ENCODE measurements at places on chromosomes 2 and 18.

- DNase-seq: no peak
Measured at GRCh38 chr2:109172556-109173105, 43.6 kb downstream of the SH3RF3 start.

- DNase-seq: no peak
Measured at GRCh38 chr18:7926526-7926925, 359.4 kb downstream of the PTPRM start.

DNA sequence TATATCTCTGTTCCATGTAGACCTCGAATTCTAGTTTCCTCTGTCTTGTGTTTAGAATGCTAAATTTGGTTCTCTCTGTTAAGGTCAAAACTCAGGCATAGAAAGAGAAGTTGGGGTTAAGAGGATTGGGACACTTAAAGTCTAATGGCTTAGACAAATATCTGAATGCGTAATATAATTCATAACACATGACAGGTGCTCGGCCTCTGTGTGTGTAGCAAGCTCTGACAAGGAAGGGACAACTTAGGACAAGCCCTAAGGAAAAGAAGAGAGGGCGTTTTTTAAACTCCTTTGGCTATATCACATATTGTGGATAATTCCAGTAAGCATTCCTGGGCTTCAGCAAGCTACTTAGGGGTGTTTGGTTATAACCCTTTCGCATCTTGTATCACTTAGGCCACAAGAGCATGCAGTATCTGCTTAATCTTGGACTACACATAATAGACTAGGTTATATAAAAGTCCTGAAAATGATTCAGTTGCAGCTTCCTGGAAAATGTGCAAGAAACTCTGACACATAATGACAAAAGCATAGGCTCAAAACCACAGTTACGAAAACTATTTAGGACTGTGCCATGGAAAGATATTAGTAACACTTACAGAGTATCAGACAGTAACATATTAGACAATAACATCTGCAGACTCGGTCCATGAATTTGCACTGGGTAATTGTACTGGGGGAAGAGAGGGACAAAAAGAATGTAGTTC is 16.1 kb upstream of the CREB1 start:
- DNase-seq: no peak

- DNase-seq: no peak
Measured at GRCh38 chr2:197960786-197961185, 156.4 kb downstream of the PLCL1 start.

DNA sequence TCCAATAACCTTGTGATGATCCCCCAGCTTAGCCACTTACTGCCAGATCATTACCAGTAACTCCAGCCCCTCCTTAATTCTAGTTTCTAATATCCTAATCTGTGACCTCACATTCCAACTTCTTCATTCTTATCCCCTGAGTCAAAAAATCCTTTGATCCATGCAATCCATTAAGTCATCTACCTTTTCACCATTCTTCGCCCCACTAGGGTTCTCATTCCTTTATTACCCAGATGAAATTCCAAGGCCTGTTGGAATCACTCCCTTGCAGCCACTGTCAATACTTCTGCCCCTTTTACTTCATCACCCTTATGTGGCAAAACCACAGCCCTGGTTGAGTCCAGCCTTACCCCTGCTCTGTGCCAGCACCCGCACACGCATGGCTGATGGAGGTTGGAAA is 20.3 kb upstream of the IL36G start:
- no peak for DNase-seq

DNA sequence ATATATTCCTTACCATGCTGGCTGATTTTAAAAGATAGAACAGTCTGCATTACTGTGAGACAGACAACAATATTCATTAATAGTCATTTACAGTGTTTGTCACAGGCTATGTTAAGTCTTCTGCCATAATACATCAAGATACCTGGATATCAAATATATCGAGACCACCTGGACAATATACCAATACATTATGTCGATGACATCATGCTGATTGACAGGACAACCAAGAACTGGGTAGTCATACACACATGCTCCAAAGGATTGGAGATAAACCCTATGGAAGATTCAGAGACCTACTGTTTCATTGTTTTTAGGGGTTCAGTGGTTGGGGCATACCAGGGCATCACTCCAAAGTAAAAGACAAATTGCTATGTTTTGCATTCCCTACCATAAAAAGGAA is 26.5 kb upstream of the SMCHD1 start:
- DNase-seq: no peak

DNA sequence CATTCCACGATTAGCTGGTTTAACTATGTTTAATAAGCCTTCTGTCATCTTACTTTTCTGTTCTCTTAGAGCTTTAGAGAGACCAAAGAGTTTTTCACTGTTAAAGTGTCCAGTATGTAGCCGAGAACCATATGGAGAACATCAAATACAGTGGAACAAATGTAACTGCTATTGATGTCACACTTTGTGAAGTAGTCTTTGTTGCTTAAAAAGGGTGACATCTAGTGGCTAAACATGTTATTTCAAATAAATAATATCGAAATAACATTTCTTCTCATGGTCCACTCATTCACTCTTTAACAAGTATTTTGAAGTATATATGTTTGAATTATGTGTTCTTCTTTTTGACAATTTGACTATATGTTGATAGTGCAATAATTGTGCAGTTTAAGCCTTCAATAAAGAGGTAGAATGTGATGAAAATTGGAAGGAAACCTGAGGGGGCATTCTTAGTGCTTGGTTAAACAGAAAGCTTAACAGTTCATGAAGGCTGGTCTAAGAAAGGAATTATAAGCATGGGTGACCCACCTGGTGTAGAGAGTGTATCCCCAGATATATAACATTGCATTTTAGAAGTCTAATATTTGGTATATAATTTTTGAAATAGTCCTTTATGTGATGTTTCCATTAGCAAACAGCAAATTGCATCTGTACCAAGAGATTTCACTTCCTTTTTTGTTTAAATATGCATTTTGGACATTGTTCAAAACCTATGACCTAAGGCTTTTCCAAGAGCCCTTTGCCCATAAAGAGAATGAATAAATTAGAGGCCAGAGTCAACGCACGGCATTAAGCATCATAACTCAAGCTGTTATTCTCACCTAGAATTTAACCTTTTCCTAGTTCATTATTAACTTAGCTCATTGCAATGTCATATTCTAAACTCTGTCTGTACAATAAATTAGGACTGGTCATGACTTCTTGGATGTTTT is 112.1 kb downstream of the KYNU start:
- no peak for DNase-seq

GRCh38 chr2:8315531-8316165 is 366.2 kb upstream of the ID2 start:
- DNase-seq: no peak

DNA sequence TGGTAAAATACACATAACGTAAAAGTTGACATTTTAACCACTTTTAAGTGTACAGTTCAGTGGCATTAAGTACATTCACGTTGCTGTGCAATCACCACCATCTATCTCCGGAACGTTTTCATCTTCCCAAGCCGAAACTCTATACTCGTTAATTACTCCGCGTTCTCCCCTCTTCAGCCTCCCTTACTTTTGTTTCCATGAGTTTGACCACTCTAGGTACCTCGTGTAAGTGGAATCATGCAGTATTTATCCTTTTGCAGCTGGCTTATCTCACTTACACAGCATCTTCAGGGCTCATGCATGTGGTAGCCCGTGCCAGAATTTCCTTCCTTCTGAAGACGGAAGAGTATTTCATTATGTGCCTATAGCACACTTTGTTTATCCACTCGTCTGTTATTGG is 225.2 kb downstream of the SLC4A3 start:
- DNase-seq: no peak

- no peak for DNase-seq
Measured at GRCh38 chr2:57075226-57075625, 891.4 kb downstream of the CCDC85A start.

- no peak for DNase-seq
Measured at GRCh38 chr2:235170536-235171521, 219.0 kb downstream of the SH3BP4 start.

- DNase-seq: no peak
Measured at GRCh38 chr18:60809937-60810336, 437.4 kb upstream of the MC4R start.

- DNase-seq: no peak
Measured at GRCh38 chr2:154143105-154143504, 271.4 kb downstream of the GALNT13 start.

DNA sequence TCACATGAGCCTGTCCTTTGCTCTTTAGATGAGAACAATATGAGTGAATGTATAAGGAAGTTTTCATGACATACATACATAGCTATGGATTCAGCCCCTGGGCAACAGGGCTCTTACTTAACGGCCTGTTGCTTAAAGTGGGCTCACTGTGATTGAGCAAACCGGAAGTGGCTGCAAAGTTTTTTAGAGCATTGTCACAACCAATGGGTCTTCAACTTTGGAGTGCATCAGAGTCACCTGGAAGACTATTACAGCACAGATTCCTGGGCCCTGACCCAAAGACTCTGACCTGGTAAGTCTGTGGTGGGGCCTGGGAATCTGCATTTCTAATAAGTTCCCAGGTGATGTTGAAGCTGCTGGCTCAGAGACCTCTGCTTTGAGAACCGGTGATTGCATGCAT is 106.3 kb upstream of the SEC11C start:
- DNase-seq: no peak

GRCh38 chr18:64419156-64419555 is 270.3 kb upstream of the LINC00305 start:
- DNase-seq: no peak

DNA sequence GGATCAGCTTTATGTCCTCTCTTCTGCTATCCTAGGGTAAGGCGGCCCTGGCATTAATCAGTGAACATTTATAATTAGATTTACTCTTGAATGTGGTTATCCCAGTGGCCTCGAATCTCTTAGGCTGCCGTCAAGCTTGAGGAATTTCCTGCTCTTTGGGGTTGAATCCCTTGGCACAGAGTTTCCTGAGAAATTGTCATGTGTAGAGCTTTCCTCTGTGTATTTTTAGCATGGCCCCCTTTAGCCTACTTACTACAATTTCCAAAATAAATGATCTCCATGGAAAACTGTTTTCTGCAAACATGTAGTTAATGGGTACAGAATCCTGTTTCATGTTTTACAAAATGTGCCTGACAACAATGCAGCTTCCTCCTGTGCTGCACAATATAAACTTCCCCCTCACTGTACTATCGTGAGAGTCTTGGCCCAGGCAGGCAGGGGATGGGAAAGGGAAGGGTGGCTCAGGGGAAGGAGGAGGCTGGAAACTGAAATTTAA is 18.1 kb downstream of the NCAPH start:
- DNase-seq: no peak

DNA sequence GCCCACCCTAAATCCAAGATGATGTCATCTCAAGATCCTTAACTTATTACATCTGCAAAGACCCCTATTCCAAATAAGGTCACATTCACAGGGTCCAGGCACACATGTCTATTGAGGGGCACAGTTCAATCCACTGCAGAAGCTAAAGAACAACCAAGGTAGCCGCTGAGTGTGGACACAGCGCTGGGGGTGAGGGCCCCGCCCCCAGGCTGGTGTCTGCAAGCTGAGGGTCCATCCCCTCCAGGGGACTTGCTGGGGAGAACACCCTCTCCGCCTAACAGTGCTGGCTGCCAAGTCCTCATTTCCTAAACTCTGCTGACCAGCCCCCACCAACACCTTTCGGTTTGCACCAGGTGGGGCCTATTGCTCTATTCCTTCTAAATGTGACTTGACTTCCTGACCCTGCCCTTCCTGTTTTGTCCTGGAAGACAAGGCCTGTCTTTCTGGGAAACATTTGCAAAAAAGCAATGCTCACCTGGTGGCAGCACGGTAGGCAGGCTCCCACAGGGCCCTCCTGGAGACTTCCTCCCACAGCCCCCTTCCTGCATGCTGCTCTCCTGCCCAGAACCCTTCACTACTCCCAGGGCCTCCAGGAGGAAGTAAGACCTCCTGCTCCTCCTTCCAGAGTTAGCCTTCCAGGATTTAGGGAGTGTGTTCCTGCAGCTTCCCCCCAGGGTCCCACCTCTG is 24.4 kb upstream of the TEX44 start:
- DNase-seq: no peak

DNA sequence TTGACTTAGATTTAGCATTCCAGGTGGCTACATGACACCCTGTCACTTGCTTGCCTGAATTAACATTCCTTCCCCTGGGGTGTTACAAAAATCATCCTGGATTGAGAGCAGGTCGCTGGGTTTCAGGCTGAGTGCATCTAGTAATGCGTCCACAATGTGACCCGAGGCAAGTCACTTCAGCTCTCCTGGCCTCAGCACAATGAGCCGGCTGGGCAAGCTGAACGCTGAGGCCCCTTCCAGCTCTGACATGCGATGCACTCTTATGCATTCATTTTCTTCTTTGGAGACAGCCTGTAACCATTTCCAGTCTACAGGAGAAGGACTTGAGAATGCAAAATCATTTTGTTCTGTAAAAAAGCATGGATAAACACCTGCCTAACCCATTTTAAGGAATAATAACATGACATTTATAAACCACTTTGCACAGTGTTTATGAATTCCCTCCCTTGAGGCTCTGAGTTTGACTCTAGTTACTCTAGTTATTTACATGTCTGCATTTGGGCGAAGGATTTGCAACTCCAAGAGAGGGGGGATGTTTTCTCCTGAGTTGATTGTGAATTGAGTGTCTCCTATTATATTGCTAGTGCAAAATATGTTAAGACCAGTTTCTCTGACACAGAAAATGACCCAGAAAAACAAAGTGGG is 63.0 kb upstream of the CPO start:
- no peak for DNase-seq

GRCh38 chr2:102289129-102289528 is 22.2 kb upstream of the IL1RL1 start:
- DNase-seq: no peak

- no peak for DNase-seq
Measured at GRCh38 chr2:214096208-214096715, 314.6 kb upstream of the VWC2L start.

- no peak for DNase-seq
Measured at GRCh38 chr18:76621782-76622495, 126.9 kb upstream of the ZNF516 start.

GRCh38 chr2:151927501-151928221 is 99.4 kb upstream of the ARL5A start:
- no peak for DNase-seq

Data from activated T-cell treated with anti-CD3 and anti-CD28 coated beads, Interleukin-2, amount 50 U/mL, for 72 hours (primary cell).